ACHN (cell line): ENCODE measurements at places on chromosomes 2 and 18.

GRCh38 chr18:4068552-4069158 is 386.5 kb downstream of the DLGAP1 start:
- peak; percentile 54 for DNase-seq

DNA sequence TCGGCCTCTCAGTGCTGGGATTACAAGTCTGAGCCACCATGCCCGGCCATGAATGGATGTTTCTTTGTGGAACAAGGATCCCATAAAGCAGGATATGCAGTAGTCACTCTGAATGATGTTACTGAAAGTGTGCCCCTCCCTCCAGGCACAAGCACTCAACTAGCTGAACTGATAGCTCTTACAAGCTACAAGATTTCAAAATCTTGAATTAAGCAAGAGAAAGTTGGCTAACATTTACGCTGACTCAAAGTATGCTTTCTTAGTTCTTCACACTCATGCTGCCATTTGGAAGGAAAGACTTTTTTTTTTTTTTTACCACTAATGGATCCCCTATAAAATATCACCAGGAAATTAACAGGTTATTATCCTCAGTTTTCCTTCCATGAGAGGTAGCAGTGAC is 549.0 kb upstream of the PKDCC start:
- DNase-seq = no peak

DNA sequence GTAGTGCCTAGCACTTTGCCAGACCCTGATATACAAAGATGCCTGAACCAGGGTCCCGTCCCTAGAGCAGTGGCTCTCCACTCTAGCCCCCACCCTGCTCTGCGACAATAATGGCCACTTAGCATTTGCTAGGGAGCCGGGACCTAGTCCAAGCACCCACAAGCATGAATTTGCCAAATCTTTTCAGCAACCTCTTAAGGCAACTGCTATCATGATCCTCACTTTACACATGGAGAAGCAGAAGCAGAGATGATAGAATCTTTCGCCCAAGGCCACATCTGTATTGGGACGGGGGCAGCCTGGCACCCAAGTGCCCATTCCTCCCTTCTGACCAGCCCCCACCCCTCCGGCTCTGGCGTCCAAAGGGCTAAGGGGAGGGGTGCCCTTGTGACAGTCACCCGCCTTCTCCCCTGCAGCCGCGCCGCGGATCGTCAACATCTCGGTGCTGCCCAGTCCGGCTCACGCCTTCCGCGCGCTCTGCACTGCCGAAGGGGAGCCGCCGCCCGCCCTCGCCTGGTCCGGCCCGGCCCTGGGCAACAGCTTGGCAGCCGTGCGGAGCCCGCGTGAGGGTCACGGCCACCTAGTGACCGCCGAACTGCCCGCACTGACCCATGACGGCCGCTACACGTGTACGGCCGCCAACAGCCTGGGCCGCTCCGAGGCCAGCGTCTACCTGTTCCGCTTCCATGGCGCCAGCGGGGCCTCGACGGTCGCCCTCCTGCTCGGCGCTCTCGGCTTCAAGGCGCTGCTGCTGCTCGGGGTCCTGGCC is 13.0 kb downstream of the SIGLEC15 start:
- DNase-seq = no peak

DNA sequence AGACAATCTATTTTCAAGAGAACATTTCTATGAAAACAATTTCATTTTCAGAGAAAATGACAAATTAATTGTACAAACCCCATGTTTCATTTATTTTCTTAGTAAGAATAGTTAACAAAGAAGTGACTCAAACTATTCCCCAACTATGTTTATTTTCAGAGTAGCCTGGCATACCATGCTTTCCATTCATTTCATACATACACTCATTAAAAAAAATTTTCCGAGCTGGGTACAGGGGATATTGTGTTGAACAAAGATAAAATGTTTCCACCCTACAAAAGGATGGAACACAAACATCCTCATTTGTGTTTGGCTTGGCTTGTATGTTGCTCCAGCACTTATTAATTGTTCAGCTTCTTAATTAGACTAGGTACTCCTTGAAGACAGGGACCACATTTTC is 331.4 kb downstream of the EXOC6B start:
- no peak for DNase-seq

GRCh38 chr2:242001853-242002252 is 132.3 kb downstream of the RTP5 start:
- DNase-seq = no peak
